DMS79 (cell line): ENCODE measurements at places on chromosomes 4 and X.

DNA sequence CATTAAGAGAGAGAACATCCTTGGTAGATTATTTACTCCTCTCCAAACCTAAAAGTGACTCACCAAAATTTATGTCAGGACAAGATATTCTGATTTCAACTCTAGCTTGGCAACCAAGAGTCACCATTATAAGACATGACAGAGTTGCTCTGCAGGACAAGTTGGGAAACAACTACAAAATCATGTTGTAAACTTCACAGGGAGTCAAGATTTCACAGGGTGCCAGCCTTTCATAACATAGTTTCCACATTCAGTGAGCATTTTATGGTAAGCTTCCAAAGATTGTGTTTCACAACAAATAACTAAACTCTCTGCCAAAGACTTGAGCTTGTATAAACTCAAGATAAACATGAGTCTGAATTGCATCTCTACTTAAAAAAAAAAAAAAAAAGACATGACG, 121.0 kb upstream of the DIAPH2 start:
- DNase-seq, result no peak

DNA sequence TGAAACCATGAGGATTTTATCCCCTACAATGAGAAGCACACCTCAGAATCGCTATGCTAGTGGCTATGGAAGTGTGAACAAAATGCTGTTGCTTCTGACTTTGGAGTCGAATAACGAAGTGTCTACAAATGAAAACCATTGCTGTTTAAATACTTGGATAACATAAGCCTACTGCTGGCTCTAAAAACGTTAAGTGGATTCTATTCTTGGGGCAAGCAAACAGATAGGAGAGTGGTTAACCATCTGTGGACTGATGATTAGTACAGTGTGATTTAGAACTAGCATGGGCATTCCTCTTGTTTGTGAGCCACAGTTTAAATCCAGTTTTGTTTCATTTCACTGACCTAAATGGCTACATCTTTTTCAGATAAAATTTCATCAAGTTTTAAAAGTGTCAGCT, 109.7 kb upstream of the PNPLA4 start:
- DNase-seq, result peak; percentile 20

GRCh38 chr4:72352711-72353110, 216.3 kb downstream of the ADAMTS3 start:
- no peak for DNase-seq

GRCh38 chrX:74890676-74891430, 34.4 kb downstream of the NEXMIF start:
- DNase-seq, result no peak

DNA sequence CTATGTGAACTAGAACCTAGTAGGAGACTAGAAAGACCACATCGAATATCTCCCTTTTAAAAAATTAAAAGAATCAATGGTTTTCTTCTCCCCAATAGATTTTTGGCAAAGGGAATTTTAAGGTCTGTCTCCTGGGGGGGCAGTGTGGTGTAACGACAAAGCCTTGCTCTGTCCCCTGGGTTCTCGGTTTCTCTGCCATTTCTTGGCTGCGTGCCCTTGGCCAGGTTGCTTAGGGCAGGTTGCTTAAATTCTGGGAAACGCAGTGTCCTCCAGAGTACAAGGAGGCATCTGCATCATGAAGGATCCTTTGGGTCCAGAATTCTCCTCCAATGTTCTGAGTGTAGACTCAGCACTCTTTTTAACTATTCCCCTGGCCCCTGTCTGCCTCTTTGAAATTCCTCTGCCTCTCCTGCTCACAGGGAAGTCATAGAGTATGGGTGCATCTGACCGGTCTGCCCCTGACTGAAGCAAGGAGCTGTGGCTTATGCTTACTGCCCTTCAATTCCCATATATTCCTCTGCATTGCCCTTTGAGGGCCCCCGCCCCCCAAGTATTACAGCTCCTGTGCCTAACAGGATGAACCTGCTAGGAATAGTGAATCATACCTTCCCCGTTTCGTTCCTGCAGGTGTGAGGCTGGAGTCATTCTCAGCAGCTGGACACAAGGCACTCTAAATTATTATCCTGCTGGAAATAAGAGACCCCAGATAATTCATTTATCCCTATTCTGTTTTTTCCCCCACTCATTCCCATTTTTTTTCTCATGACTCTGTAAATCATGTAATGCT, 2.2 kb downstream of the KIT start:
- DNase-seq, result peak; percentile 25

- DNase-seq, result no peak
These were observed 172.7 kb downstream of the GPM6A start for GRCh38 chr4:175639346-175639745.

GRCh38 chr4:111798840-111799239, 346.4 kb upstream of the FAM241A start:
- no peak for DNase-seq

DNA sequence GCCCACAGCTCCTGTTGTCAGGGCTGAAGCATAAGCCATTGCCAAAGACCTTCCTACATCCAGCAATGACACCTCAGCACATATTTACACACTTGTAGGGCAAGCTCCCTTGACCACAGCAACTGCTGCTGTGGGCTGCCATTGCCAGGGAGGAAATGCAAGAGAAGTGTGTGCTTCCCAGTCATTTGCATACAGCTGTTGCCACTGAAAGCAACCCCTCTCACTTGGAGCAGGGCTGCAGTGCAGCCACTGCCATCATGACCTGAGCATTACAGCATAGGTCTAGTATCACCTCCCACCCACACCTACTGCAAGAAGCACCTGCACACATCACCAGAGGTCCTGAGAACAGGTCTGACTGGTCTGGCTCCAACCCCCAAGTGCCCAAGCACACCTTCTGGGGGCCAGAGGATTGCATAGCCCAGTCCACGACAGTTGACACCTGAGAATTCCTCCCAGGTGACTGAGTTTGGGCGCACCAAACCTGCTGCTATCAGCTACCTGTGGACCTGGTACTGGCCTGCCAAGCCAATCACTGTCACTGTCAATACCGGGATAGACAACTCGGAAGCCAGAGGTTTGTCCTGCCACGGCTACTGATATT, 636.5 kb upstream of the SLIT2 start:
- DNase-seq, result no peak

GRCh38 chr4:166042510-166043055, 169.5 kb downstream of the TLL1 start:
- no peak for DNase-seq

DNA sequence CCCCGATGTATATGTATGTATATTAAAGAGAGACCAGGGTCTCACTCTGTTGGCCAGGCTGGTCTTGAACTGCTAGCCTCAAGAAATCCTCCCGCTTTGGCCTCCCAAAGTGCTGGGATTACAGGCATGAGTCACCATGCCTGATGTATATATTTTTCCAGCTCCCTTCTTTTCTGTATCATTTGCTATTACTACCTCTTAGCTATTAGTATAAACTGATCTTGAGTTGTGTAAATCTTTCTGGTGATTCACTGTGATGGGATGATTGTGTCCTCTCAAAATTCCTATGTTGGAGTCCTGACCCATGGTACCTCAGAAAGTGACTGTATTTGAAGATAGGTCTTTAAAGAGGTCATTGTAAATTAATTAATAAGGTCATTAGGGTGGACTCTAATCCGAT, 53.1 kb downstream of the HPRT1 start:
- no peak for DNase-seq

DNA sequence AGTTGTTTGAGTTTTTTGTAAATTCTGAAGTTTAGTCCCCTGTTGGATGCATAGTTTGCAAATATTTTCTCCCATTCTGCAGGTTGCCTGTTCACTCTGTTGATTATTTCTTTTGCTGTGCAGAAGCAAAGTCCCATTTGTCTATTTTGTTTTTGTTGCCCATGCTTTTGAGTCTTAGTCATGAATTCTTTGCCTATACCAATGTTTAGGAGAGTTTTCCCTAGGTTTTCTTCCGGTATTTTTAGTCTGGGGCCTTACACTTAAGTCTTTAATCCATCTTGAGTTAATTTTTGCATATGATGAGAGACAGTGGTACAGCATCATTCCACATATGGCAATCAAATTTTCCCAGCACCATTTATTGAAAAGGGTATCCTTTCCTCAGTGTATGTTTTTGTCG, 405.8 kb upstream of the RPS6KA3 start:
- DNase-seq, result no peak

DNA sequence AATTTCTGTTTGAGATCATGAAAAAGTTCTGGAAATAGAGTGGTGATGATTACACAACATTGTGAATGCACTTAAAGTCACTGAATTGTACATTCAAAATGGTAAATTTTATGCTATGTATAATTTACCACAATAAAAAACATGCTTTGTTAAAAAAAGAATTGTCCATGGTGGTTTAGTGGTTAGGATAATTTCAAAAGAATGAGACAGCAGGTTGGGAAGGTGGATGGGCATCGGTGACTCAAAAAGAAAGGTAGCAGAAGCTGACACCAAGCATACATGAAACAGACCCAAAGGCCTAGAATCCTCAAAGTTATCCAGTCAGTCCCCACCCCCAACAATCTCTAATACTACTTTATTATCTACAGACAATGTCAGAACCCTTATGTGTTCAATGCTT, 91.1 kb downstream of the MSN start:
- DNase-seq, result no peak

DNA sequence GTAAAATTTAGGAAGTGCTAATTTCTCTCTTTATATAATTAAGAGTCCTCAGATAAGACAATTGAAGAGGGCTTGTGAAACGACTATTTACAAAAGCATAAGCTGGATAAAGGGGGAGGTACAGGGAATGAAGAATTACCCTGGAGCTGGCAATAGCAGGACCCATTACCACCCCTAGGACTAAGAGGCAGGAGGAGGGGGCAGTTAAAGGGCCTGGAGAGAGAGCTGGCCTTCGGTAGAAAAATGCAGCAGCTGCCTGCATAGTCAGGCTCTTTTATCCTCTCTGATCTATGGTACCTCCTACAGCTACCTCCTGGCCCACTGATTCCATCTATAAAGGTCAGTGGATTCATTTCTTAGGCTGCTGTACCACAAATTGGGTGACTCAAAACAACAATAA, 57.7 kb upstream of the TRPC3 start:
- no peak for DNase-seq

DNA sequence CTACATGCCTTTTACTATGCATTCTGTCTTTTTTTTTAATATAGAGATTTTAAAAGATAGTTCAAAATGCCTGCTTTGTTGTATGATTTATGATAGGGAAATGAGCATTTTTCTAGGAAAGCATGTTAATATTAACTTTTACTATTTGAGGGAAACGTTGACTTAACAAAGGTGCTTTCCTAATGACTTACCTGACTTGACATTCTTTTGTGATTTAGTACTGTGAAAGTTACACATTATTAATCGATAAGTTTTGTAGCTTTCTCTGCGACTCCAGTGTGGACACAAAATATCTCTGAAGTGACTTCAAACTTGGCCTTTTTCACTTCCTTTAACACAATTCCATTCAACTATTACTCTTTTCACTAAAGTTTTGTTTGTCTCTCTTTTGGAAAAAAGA, 184.3 kb downstream of the GC start:
- DNase-seq, result no peak

- DNase-seq, result no peak
These were observed 43.0 kb downstream of the ENPEP start for GRCh38 chr4:110518889-110519490.

- no peak for DNase-seq
These were observed 151.1 kb upstream of the BCOR start for GRCh38 chrX:40248822-40249221.

DNA sequence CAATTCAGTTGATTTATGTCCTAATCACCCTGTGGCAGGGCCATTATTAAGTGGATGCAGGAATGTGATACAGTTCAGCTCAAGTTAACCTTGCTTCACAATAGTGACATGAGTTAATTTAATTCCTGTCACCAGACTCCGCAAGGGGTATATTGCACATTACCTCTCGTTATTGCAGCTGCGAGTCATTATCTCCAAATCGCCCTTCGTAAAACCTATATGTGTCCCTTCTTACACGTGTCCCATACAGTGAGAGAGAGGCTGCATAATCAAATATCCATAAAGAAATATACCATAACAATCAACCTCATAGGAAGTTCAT, 369.9 kb upstream of the ANXA10 start:
- no peak for DNase-seq

DNA sequence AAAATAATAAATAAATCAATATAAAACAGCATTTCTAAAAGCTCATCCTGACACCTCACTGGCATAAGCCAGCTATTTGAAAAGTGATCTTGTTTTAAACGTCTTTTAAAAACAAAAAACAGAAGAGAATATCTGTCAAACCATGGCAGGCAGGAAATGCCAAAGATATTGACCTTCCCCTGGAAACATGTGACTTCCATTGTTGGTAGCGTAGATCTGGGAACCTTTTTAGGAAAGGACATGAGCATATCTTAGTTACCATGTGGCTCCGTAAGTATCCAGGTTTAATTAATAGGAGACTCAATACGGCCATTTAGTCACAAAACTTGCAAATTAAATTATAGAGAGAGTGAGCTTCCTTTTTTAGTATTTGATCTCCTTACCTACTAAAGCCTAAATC, 83.0 kb upstream of the KLHL4 start:
- no peak for DNase-seq

- no peak for DNase-seq
These were observed 65.3 kb downstream of the ELOVL6 start for GRCh38 chr4:110132816-110133719.

GRCh38 chr4:103429283-103429682, 231.1 kb upstream of the CENPE start:
- DNase-seq, result no peak

- DNase-seq, result no peak
These were observed 20.4 kb downstream of the TLR2 start for GRCh38 chr4:153704522-153704921.
